Suprapubic skin (tissue), 4 donors: ENCODE measurements at places on chromosomes 5 and 9.

DNA sequence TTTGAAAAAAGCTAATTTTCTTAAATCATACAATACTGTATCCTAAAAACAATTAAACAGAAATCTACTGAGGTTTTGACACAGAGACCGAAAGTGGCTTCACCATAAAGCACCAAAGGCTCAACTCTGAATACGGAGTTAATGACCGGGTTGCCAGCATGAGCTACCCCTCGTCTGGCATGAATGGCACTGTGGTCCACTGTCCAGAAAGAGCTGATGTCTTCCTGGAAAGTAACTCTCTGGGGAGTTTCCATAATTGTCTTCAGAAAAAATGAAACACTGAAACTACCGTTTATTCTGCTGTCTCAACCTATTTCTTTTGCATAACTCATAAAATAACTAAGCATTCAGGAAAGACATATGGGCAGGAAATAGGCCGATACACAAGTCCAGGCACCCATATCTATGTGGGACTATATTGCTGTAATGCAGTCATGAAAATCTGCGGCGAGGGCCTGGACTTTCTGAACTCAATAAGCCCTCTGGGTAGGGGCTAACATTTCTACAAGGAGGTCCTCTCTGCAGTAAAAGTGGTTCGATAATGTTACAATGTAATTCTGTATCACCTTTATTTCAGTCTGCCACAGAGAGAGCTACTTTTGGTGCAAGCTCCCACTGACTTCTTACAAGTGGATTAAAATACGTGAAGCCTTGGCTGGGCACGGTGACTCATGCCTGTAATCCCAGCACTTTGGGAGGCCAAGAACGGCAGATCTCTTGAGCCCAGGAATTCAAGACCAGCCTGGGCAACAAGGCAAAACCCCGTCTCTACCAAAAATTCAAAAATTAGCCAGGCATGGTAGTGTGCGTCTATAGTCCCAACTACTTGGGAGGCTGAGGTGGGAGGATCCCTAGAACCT is 52.4 kb downstream of the ANKH start:
- DNase-seq: no peak

- DNase-seq: no peak
Observed at GRCh38 chr5:163706053-163706771, 200.8 kb downstream of the MAT2B start.

DNA sequence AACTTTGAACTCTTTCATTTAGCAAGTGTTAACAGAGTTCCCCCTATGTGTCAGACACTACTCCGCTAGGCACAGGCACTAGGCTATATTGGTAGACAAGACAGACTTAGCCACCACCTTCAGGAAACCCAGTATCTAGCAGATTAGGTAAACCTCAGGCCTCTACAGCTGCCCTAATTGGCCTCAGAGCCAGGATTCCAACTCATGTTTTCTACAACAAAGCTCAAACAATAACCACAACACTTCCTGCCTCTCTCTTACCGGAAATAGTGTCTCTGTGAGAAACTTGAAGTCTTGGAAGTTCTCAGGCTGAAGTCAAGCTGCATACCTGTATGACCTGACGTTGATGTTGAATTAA is 116.6 kb upstream of the SLC44A1 start:
- no peak for DNase-seq

DNA sequence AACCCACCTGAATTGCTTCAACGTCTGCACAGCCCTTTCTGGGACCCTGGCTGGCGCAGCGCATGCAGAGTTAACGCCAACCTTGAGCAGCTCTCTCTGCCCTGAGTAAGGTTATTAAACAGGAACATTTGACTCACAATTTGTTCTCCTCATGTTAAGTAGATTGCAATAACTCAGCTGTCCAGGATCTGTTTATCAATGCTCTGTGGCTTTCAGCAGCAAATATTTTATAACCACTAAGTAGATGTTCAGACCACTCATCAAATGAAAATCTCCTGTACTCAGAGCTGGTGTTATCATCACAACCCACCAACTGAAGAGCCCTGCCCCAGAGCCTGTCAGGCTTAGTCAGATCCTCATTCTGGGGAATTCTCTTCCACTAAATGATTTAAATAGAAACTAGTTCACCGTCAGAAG is 403.0 kb downstream of the ZNF608 start:
- DNase-seq: no peak

DNA sequence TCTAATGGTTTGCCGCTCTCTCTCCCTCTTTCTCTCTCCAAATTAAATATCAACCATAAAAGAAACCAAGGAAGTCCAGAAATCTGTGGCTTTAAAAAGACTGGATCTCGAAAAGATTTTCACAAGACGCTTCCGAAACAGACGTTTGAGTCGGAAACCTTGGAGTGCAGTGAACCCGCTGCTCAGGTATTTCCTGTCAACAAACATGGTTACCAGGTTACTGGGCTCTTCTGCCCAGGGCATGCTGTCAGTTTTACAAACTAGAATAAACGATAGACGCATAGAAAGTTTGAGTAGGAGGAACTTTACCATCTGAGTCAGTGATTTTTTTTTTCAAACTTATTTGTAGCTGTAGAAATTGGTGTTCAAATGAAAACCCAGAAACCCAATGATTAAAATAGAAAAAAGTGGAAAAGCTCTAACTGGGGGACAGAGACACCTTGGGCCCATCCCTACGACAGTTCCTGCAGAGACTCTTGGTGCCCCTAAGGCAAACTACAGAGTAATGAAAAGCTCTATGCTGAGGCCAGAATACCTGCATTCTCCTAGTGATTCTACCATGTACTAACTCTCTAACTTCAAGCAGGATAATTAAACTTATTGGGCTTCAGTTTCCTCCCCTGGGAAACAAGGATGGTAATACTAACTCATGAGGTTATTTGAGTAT is 90.0 kb downstream of the DOCK8 start:
- no peak for DNase-seq

DNA sequence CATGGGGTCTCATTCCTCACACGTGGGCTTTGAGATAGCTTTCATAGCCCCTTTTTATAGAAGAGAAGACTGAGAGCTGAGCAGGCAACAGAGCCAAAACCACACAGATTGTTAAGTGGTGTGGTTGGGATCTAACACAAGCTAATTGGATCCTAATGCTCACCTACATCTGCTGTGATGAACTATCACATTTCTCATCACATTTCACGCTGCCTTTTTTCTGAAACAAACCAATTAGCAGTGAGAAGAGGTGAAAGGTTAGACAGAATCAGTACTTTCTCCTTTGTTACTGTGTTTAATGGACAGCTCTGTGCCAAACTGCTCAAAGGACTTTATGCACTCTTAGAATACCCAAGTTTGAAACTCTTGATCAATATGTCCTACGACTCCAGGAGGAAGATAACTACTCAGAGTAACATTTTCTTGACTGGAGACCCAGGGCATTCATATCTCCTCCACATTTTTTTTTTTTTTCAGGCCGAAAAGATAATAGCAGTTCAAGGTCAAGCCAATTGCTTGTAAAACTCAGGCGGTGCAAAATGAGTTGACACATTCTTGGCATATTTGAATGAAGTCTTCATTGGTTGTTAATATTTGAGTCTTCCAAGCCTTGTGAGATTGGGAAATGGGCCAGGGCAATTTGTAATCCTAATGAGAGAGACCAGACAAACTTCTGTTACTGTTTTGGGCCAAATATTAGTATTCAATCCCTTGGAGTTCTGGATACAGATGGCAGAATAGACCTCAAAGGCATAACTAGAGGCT is 138.4 kb downstream of the KCTD16 start:
- no peak for DNase-seq

GRCh38 chr5:103669615-103670014 is 107.0 kb upstream of the NUDT12 start:
- no peak for DNase-seq

- no peak for DNase-seq
Observed at GRCh38 chr9:35960039-35960655, 2.2 kb upstream of the OR2S2 start.

DNA sequence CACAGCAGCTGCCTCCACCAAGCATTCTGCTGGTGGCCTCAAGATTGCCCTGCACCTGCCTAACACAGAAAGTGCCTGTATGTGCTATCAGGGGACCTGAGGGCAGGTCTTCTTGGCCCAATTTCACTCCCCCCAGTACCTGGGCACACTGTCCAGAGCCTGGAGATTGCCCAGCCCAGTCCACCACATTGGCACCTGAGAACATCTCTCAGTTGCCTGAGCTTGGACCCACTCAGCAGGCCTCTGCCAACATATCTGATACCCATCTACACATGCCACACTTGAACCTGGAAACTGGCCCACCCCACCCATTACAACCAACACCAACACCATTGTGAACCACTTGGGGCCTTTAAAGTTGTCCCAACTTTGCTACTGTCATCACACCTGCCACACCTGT is 1523.1 kb upstream of the CDH9 start:
- no peak for DNase-seq

DNA sequence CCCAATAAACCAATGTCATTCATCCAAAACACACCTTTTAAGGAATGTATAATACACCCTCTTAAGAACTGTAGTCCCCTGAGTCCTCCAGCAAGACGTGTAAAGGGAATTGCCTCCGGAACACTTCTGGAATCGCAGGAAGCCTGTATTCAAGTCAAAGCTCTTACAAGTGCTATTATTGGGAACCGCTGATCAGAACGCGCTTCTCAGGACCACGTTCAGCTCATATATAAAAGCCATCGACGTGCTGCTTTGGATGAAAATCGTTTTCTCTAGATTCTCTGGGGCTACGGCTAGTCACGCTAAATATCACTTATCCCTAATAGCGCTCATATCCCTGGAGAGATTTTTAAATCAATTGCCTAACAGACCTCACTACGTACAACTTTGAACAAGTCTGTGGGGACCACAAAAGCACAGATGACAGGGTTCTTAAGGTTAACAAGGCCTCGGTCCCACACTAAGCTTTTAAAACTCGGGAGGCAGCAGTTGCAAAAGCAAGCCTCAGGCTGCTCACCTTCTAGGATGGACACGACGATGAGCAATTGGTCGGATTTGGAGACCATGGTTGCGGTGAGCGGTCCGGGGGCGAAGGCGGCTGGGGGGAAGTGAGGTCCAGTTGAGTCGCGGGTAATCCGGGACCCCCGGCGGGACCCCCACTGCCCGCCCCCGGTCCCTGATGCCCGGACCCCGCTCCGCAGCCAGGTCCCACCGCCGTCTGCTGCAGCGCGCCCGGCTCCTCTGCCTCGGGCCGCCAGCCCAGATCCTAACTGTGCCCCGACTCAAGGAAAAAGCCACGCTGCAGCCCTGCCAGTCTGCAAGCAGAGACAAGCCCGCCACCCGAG is 548 bp downstream of the CEP120 start:
- DNase-seq: no peak

DNA sequence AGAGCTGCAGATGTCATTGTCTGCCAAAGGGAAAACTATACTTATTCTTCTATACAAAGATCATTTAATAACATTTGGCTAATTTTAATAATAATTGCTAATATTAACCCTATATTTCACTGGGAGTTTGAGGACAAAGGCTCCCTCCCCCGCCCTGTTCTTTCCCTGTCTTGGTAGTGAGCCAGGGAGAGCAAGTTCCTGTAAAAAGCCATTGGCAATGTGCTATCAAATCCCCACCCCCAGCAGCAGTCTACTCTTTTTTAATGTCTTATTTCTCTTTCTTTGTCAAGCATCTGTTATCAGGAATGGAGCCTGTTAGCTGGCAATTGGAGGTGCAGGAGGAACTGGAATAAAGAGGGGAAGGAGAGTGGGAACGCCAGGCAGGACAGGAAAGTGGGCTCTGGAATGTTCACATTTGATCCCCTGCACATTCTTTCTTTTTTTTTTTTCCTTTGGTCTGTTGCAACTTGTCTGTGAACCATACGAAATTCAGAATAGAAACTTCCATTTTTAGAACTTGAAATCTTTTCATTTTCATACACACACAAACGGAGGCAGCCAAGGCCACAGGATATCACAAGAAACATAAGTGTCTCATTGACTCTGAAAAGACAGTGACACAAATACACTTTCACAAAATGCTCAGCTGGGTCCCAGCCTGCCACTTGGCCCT is 664.8 kb upstream of the ZNF608 start:
- peak; percentile 54 for DNase-seq

DNA sequence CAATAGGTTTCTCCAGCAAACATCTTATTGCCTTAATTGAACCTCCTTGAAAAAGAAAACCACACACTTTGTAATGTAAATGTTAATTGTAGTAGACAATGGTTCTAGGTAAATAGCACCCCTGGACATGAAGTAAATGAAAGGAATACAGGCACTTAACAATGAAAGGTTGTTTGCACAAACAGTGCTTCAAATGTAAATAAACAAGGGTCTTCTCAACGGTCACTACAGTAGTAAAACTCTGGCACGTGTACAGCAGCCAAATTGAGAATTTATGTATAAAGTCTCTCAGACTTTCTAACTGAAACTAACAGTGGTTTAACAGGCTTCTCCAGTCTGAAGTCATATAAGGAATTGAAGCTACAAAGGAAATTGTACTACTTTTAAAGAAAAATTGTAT is 218.3 kb downstream of the MEF2C start:
- no peak for DNase-seq

DNA sequence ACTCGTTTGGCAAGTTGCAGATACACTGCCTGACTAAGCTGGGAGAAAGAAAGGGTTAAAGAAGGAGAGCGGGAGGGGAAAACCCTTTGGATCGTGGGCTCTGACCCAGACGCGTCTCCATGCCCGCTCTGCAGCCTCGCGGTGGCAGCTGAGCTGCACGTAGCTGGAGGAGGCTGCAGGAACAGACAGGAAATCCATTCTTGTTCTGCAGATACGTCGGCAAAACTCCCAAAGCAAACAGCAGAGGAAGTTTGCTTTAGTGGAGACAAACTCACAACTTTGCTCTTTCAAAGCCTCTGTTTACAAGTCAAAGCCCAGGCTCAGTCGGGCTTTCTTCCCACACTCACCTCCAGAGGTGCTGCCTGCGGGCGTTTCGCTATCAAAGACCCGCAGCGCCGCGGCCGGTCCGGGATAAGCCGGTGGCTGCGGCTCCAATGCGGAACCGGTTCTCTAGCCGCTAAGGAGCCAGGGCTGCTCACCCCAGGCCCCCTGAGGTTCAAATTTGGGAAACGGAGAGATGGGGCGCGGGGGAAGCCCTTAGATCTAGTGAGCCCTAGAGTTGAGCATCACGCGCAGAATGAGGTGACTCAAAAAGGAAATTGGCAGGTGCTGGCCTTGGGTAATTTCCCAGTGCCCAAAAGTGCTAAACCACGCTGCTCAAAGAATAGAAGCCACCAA is 60.7 kb downstream of the MAT2B start:
- no peak for DNase-seq

DNA sequence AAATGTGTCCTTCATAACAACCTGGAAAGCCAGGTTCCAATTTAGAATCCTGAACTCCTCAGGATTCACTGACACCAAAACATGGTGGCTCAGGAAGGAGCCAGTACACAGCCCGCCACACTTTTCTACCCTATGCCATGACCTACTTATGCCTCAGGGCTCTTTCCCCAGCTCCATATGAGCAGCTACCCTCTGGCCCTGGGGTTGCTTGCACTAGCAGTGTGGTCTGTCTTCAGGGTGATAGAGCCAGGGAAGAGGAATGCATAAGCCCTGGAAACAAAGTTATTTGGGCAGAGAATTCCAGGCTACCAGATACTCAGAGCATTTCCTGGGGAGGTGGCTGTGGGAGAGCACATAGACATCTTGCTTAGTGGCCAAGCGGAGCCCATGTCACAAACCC is 15.0 kb upstream of the ECM2 start:
- no peak for DNase-seq
